ENCODE measurements at places on chromosomes 4 and X.
A peak's percentile ranks its signal among the peaks of the same experiment; 100 is the strongest.

- DNase-seq = no peak
Observed at GRCh38 chr4:140702096-140702757, 54.0 kb downstream of the TBC1D9 start.

GRCh38 chr4:189126040-189126439 is 814.6 kb upstream of the FRG1 start:
- no peak for DNase-seq

- DNase-seq = no peak
Observed at GRCh38 chr4:183424109-183424744, 20.2 kb upstream of the CDKN2AIP start.

DNA sequence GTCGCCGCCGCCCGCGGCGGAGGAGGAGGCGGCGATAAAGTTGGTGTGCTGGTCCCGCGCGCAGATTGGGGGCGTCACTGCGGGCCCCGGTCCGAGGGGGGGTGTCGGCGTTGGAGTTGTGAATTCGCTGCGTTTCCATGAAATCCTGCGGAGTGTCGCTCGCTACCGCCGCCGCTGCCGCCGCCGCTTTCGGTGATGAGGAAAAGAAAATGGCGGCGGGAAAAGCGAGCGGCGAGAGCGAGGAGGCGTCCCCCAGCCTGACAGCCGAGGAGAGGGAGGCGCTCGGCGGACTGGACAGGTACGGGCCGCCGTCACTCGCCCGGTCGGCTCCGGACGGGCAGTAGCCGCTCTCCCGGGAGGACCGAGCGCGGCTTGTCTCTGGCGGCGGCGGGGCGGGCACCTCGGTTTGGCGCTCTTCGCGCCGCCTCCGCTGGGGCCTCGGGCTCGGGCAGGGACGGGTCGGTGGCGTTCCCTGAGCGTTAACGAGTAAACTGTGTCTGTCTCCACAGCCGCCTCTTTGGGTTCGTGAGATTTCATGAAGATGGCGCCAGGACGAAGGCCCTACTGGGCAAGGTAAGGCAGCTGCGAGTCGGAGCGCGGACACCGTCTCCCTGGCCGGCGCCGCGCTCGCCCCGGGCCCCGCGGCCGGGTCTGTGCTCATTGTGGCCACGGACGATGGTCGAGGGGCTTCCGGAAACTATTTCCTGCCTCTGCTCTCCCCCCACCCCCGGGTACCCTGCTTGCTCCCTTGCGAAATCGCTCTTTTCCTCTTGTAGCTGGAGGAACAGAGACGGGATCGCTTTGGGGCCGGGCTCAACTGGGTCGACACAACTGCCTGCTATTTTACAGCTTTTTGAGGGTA is 658 bp downstream of the KDM6A start:
- peak; percentile 4 for DNase-seq

GRCh38 chrX:64150775-64151174 is 54.7 kb downstream of the AMER1 start:
- DNase-seq = no peak

DNA sequence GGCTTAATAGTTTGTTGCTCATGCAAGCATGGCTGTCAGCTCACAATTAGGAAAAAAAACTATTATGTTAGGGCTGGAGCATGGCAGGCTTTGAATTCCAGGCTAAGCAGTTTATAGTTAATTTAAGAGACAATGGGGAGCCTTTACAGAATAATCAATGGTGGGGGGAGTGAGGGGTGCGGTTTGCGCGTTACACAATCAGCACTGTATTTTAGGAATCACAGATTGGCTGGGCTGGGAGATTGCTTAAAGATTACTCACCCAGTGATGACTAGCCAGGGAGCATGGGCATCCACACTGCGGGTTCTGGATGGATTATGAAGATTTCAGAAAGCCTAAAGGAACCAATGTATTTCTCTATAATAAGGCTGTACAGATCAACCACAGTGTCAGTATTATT is 186.6 kb downstream of the SOX3 start:
- DNase-seq = no peak

DNA sequence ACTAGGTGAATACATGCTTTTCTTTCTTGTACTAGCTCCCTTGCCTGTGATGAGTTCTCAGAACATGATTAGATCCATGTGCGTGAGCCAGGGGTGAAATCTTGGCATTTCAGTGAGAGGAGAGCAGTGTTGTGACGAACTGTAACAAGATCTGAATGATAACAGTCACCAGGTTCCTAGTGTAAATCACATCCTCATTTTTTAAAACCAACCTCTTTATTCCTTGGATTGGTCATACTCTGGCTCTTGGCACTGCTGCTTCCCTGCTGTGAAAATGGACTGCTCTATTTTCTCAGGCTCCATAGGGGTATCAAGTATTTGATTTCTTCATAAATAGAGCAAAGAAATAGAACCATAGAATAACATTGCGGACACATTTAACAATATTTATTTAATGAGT is 206.3 kb downstream of the SLC4A4 start:
- DNase-seq = no peak

DNA sequence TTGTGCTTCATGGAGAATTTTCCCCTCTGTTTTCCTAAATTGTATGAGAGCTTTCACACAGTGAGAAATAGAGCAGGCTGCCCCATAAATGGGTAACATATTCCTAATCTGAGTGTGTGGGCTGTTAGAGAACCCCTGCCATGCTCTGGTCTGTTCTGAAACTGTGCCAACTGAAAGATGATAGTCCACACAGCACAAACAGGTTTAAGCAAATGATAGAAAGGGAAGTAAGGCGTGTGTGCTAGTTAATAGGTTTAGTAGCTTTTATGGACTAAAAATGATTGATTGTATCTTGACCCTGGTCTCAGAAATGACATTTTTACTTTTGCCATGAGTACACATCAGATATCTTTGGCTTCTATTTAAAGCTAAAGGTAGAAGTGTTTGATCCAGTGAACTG is 106.2 kb downstream of the PRRG1 start:
- no peak for DNase-seq

DNA sequence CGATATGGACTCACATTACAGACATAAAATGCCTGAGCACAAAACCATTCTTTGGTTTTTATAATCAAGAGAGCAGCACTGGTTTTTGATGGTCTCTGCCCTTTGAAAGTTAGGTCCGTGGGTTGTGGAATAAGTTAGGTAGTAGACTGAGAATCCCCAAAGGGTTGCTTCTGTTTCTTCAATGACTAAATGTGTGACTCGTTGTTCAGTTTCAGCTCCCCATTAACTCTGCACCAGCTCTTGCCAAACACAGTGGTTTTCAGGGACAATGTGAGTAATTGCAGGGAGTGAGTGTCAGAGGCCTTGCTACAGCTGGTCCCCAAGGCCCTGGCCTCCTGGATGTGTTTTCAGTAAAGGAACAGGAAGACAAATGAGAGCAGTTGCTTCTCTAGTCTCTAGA is 24.8 kb downstream of the SMIM20 start:
- no peak for DNase-seq

DNA sequence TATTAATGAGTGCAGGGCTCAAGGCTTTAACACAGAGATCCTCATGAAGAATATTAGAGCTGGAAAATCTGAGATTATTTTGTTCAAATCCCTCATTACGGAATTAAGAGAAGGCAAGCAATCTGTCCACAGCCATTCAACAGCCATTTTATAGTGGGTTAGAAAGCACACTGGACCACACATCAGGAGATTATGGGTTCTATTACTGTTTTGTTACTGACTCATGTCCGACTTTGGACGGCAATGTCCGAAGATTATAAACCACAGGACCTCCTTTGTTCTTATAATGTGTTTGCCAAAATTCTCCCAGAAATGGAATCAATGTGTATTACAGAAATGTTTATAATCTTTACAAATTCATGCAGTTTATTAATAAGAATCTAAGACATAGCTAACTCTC is 8.1 kb downstream of the LAMTOR3 start:
- no peak for DNase-seq

Data from caudate nucleus (tissue), 63 donors.